ENCODE measurements at places on chromosomes 7 and 10.

GRCh38 chr7:138170959-138171703 lies 94.9 kb downstream of the AKR1D1 start:
- DNase-seq, result no peak

DNA sequence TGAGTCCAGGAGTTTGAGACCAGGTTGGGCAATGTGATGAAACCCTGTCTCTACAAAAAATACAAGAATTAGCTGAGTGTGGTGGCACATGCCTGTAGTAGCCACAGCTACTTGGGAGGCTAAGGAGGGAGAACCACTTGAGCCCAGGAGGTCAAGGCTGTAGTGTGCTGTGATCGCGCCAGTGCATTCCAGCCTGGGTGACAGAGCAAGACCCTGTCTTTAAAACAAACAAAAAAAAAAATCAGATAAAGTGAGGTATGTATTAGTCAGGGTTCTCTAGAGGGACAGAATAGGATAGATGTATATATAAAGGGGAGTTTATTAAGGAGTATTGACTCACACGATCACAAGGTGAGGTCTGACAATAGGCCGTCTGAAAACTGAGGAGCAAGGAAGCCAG lies 101.5 kb upstream of the GPR26 start:
- no peak for DNase-seq

DNA sequence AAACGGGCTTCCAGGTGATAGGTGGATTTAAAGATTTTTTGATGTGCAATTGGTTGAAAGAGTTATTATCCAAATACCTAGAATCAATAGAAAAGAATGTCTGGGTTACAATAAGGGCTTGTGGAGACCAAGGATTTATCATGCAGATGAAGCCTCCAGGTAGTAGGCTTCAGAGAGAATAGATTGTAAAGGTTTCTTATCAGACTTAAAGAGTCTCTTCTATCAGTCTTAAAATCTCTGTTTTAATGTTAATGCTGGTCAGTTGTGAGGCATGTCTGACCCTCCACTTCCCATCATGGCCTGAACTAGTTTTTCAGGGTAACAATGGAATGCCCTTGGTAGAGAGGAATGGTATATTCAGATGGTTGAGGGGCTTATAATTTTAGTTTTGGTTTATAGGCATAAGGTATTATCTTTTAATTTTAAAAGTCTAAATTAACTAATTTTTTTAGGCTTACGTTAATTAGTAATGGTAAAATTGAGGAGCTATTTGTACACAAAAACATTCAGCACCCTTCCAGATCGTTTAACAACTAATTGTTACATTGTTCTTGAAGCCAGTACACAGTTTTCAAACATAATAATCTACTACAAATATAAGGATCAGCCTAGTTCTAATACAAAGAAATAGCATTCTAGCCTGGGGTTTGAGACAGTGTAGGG lies 704.2 kb upstream of the MBL2 start:
- no peak for DNase-seq

- DNase-seq, result peak; percentile 76
Observed at GRCh38 chr10:131094527-131095312, 216.8 kb downstream of the TCERG1L start.

DNA sequence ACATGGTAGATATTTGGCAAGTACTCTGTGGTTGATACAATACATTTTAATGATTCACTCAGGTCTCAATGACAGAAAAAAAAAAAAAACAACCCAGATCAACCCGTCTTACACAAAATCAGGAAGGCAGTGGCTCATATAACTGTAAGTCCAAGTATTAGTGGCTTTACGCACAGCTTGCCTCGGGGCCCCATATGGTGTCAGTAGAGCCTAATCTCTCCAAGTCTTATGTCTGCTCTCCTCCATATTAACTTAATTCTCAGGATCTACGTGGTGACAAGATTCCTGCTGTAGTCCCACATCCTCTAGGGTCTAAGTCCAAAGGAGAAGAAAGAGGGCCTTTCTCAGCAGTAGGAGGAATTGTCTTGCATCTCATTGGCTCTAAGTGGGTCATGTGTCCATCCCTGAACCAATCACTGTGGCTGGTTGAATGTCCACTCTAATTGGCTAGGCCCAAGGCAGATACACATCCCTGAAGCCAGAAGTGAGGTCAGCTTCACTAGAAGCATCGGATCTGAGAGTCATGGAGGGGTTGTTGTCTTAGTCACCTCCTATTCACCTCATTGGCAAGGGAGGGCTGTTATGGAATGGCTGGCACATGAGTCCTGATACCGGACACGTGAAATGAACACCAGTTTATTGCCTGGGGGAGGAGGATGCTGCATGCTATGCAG lies 20.5 kb upstream of the PLPP4 start:
- DNase-seq, result no peak

DNA sequence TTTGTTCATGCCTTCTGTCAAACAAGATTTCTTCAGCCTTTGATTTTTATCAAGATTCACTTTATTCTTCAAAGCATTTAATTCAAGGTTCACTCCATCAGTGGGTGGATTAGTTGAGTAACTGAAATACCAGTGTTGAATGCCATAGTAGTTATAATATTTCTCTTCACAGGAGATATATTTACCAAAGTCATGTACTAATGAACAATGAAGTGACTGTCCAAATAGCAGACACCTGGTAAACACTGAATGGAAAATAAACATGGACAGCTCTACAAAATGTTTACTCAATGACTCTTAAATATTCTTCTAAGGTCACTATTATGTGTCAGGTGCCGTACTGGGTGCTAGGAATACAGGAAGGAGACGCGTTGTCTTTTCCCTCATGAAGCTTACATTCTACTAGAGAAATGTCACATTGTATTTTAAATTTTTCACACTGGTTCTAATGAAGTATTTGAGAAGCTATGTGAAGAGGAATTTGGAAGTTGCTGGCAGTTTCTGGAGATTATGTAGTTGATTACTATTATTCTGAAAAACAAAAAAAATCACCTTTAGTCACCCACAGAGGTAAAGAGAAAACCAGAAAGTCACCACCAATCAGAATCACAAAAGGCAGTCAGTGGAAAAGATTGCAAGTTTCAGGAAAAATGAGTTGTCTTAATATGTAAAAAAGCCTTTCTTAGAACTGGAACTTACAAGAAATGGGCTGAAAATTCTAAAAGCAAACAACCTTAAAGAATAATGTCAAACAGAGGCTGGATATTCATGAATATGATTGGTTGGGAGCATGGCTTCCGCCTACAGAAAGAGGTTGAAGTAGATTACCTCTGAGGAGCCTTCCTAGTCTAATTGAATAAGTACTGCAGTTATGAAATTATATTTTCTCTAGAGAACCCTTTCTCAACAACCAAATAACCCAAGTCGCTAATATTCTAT lies 84.5 kb downstream of the RTKN2 start:
- DNase-seq, result no peak

DNA sequence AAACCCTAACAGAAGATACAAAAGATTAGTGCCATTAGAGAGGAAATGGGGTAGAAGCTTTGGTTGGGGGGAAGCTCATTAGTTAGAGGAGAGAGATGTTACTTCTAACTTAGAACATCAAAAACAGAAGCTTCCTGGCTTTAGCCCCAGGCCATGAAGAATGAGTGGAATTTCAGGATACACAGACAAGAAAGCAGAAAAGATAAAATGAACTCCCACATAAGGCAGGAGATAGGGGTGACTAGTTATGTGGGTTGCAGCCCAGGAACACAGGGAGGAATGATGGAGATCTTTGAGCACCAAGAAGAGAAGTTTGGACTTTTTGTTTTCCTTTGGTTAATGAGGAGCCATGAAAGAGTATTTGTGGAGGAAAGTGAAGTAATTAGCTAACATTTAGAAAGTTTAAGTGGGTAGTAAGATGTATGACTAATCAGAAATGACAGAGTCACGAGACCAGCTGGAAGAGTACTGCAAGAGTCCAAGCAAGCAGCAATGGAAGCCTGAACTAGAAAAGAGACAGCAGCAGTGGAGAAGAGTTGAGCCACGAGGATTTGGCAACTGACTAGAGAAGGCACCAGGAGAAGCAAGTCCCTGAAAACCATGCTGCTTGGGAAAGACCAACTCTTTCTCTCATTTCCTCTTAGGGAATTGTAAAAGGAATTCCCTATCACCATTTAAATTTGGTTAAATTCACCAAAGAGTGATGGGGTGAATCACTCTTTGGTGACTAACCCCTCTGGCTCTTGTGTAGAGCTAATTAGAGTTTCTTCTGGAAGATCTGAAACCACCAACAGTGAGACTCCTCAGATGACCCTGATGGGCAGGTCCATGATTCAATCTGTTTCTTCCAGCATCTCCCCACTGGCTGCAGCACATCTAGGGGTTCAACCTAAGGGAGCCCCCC lies 131.9 kb downstream of the KCNMA1 start:
- DNase-seq, result no peak

GRCh38 chr10:18303851-18304801 lies 163.9 kb downstream of the CACNB2 start:
- DNase-seq, result no peak

DNA sequence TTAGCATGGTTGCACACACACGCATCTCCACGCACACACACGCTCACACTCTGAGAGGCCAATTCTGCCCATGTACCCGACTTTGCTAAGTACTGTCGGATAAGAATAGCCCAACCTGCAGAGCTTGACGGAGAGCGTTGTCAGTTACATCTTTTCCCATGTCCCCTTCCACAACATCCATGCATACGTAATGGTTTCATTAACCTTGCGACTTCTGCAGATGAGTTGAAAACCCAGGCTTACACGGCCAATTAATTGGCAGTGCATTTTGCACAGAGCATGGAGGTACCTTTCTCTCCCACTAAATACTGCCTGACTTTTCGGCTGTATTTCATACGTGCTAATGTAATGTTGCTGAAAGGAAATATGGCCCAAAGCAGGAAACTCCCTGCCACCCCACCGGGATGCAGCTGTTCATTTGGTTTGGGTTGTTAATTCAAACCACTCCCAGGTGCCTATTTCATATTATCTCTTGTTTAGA lies 291.2 kb upstream of the HABP2 start:
- DNase-seq, result no peak

DNA sequence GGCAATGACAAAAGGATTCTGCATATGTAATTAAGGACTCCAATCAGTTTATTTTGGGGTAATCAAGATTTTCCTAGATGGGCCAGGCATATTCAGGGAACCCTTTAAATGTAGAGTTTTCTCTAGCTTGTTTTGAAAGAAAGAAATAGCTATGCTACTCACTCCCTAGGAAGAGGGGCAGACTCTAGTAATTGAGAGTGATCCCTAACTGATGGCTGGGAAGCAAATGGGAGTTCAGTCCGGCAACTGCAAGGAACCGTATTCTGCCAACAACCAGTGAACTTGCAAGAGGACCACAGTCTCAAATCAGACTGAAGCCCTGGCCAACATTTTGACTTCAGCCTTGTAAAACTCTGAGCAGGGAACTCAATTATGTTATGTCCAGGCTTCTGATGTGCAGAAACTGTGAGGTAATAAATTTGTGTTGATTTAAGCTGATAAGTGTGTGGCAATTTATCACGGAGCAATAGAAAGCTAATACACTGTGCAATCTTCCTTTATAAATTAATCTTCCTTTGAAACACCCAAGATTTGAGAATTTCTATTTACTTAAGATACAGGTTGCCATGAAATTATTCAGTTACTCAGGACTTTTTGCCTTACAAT lies 14.0 kb downstream of the AOAH start:
- peak; percentile 43 for DNase-seq

GRCh38 chr10:7085913-7086589 lies 324.8 kb downstream of the SFMBT2 start:
- peak; percentile 30 for DNase-seq

- no peak for DNase-seq
Observed at GRCh38 chr7:50293509-50294179, 10.9 kb upstream of the IKZF1 start.

DNA sequence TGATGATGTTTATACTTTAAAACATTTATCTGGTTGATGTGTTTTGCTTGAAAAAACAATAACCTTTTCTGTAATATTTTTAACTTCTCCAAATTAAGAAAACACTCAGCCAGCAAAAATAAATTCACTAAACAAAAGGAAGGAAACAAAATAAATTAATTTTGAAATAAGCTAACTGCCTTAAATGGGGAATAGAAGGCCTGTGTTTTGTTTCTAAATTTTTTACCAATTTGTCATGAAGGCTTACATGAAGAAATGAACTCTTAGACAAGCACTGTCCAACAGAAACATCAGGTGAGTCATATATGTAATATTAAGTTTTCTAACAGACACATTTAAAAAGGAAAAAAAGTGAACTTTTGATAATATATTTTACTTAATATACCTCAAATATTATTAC lies 68.5 kb downstream of the LRRN3 start:
- no peak for DNase-seq

- DNase-seq, result no peak
Observed at GRCh38 chr10:91339729-91340128, 70.4 kb upstream of the HECTD2 start.

GRCh38 chr7:128410451-128410753 lies 620 bp upstream of the IMPDH1 start:
- no peak for DNase-seq

- DNase-seq, result no peak
Observed at GRCh38 chr7:47954231-47954911, 6.1 kb upstream of the PKD1L1 start.

GRCh38 chr10:48503293-48503911 lies 101.5 kb downstream of the ARHGAP22 start:
- peak; percentile 40 for DNase-seq

- no peak for DNase-seq
Observed at GRCh38 chr10:15863733-15864132, 3.4 kb upstream of the MINDY3 start.

DNA sequence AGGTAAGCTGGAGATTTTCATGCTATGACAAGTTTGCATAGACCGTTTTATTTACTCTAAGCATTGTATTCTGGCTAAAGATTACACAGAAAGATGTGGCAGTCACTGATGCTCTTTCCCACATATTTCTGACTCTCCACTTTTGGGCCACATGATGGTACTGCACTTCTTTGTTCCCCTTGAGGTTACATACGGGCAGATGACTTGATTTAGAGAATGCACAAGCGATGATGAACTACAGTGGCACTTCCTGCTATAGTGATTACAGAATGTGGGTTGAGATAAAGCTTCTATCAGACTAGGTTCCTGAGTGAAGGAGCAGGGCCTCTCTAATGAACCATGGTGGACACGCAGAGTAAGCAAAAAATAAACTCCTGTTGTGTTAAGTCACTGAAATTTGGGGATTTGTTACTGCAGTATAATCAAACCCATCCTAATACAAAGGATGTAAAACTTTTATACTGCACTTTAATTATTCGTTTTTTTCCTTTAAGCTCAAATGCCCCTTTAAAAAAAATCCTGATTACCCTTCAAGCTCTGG lies 177.9 kb downstream of the TAX1BP1 start:
- no peak for DNase-seq

- DNase-seq, result no peak
Observed at GRCh38 chr7:121041516-121042148, 53.1 kb downstream of the CPED1 start.
